Head of caudate nucleus (tissue), 42 donors: ENCODE measurements at places on chromosomes 7 and 10.

- no peak for DNase-seq
Measured at GRCh38 chr10:90769946-90770841, 87.6 kb downstream of the HTR7 start.

DNA sequence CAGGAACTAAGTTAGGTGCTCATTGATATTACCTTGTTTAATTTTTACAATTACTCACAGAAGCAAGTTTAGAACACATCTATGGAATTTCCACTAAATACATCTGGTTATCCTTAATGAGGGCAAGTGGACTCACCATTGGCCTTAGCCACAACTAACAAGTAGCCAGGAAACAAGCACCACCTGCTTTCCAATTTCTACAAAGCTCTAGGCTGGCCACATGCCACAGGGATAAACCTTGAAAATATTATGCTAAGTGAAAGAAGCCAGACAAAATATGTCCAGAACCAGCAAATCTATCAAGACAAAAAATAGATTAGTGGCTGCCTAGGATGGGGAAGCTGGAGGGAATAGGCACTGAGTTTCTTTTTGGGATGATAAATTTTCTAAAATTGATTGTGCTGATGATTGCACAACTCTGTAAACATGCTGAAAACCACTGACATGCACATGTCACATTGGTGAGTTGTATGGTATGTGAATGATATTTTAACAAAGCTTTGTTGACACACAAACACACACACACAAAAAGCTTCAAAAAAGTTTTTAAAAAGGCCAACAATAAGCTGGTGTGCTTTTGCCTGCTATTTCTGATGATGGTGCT lies 179.4 kb downstream of the CPEB3 start:
- no peak for DNase-seq

DNA sequence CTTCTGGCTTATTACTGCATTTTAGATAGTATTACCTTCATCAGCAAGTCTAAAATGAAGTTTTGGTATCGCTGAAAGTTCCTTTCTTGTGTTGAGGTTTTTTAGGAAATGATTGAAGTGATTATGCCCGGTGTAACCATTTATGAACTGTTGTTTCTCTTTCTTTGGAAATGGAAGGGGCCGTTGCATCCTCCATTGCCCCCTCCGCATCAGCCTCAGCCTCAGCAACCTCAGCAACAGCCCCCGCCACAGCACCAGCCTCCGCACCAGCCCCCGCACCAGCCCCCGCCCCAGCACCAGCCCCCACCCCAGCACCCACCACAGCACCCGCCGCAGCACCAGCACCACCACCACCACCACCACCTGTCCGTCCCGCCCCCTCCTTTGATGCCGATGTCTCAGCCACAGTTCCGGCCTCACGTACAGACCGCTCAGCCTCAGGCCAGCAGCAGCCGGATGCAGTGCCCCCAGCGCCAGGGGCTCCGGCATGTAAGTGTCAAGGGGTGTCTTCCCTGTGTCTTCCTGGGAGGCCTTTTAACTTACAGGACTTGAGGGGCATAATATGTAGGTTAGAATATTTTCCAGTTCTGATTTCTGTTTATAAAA lies 72.6 kb downstream of the SHH start:
- no peak for DNase-seq

DNA sequence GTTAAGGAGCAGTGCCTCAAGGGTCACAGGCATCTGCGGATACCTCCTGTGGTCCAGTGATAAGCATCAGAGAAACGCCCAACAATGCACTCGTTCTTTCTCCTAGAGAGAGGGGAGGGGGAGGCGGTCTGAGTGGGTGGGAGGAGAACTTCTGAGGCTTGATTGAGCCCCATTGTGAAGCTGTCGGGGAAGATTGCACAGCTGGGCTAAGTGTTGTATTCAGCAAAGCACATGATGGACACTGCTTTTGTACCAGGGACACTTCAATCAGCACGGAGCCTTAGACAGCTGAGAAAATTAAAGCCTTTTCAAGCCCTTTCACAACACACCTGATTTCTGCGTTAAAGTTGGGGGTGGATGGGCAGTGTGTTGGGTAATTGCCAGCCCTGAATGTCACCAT lies 230.3 kb upstream of the GHITM start:
- DNase-seq, result no peak

- DNase-seq, result peak; percentile 43
Measured at GRCh38 chr10:132186488-132187429, at the start of gene DPYSL4. DPYSL4 (plus strand) TSS chr10:132186948; CDS start chr10:132187064, 116 bp downstream.

- no peak for DNase-seq
Measured at GRCh38 chr10:76301950-76302349, 870.5 kb downstream of the LRMDA start.

GRCh38 chr7:143967398-143967797 lies 12.8 kb downstream of the OR2F1 start:
- no peak for DNase-seq

- DNase-seq, result peak; percentile 40
Measured at GRCh38 chr7:44087911-44088838, 5.8 kb upstream of the POLM start.

DNA sequence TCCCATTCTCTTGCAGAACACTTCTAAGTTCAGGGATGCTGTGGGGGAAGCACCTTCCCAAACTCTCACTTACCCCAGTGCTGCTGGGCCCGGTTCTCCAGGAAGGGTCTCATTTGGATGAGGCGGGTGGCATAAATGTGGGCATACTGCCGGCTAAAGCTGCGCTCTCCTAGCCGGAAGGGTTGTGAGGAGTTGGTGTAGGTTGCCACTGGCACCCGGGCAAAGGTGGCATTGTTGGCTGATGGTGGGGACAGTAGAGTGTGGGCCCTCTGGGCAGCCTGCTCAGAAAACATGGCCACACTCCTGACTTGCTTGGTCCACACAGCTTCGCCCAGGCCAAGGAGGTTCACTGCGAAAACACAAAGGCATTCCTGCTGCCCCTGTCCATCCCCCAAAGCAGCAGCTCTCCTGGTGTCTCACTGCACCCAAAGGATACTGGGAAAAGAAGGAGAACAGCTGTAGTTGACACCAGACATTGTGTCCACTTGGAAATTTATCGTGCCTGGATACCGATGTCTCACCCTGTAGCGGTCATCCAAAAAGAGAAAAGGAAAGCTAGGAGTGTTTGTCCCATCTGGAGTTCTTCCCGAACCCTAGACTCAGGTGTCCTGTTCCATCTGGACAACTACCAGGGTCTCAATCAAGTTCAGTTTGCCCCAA lies 1.5 kb downstream of the POLD2 start:
- DNase-seq, result no peak

GRCh38 chr10:118918116-118918515 lies 111.4 kb upstream of the NANOS1 start:
- no peak for DNase-seq

DNA sequence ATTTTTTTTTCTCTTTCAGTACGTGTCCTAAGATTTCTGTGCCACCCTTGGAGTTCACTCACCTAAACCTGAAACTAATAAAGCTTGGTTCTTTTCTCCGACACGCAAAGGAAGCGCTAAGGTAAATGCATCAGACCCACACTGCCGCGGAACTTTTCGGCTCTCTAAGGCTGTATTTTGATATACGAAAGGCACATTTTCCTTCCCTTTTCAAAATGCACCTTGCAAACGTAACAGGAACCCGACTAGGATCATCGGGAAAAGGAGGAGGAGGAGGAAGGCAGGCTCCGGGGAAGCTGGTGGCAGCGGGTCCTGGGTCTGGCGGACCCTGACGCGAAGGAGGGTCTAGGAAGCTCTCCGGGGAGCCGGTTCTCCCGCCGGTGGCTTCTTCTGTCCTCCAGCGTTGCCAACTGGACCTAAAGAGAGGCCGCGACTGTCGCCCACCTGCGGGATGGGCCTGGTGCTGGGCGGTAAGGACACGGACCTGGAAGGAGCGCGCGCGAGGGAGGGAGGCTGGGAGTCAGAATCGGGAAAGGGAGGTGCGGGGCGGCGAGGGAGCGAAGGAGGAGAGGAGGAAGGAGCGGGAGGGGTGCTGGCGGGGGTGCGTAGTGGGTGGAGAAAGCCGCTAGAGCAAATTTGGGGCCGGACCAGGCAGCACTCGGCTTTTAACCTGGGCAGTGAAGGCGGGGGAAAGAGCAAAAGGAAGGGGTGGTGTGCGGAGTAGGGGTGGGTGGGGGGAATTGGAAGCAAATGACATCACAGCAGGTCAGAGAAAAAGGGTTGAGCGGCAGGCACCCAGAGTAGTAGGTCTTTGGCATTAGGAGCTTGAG lies at the start of gene CFTR:
TSS of gene CFTR (plus strand) at position 801 of the 830 bp plus-strand sequence. CDS start 70 bp downstream, outside the sequence.
- DNase-seq, result peak; percentile 55

DNA sequence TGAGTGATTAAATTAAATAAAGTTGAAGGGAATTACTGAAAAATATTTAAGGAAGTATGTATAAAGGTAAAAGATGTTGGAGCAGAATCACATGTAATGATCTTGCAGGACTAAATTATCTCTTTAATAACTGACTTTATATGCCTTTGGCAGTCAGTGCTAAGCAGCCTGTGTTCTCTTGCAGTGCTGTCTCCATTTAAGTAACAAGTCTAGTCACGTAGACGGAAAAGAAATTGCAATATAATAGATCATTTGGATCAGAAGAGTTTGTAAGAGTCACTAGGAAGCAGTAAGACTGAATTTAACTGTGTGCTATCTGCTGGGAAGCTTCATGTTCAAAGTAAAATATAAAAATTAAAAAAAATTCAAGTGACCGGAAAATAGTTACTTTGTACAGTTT lies 21.4 kb downstream of the BZW2 start:
- no peak for DNase-seq

DNA sequence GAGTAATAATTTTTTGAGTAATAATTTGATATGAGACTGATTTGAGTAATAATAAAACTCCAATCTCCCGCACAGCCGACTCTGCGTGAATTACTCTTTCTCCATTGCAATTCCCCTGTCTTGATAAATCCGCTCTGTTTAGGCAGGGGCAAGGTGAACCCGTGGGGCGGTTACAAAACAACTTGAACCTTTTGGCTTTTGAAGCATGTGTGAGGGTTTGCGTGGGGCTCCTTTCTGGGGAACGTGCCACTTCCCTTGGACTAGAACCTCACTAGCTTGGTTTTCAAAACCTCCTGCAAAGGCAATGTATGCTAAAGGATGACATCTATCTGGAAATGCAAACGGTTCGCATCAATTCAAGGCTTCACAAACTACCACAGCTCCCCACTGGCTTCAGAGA lies 1.5 kb downstream of the CRPPA start:
- peak; percentile 8 for DNase-seq

- DNase-seq, result no peak
Measured at GRCh38 chr10:98404571-98405359, 10.2 kb downstream of the PYROXD2 start.

GRCh38 chr10:77006836-77007511 lies 630.6 kb downstream of the KCNMA1 start:
- DNase-seq, result no peak

DNA sequence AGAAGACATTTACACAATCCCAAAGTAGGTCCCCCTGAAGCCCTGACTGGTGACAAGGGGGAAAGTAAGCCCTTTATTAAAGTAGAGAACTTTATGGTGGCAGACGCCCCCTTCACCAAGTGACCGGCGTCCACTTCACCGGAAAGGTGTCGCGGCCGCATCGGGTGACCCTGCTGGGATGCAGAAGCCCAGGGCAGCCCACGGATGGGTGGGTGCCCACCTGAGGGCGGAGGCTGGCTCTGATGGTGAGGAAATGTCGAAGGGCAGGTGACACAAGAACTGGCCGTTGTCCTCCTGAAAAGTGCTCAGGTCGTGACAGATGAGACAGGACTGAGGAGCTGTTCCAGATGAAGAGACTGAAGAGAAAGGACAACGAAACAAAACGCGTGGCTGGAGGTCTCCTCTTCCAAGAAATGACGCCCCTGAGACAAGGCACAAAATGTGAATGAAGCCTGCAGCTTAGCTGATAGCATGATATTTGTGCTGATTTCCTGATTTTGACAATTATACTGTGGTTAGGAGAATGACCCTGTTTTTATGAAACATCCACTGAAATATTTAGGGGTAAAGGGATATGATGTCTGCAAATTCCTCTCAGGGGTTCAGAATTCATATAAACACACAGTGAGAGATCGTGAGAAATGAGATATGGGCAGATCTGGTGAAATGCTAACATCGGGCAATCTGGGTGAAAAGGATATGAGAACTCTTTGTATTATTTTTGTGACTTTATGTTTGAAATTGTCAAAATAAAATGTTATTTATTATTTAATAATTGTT lies 123.9 kb downstream of the PRKAG2 start:
- DNase-seq, result no peak

DNA sequence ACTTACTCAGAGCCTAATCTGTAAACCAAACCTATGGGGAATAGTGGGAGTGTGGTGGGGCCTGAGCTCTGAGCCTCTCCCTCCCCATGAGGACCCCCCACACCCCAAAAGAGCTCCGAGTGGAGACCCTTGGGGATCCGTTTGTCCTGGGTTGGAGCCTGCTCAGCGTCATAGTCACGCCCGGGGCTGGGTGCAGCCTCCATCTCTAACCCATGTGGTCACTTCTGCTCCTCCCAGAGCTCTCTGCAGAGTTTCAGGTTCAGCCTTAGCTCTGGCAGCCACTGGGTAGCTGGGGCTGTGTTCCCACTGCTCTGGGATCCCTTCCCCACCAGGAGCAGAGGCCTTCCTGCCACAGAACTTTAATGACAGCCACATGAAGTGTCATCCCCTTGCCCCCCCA lies 25.9 kb downstream of the PFKFB3 start:
- DNase-seq, result no peak

DNA sequence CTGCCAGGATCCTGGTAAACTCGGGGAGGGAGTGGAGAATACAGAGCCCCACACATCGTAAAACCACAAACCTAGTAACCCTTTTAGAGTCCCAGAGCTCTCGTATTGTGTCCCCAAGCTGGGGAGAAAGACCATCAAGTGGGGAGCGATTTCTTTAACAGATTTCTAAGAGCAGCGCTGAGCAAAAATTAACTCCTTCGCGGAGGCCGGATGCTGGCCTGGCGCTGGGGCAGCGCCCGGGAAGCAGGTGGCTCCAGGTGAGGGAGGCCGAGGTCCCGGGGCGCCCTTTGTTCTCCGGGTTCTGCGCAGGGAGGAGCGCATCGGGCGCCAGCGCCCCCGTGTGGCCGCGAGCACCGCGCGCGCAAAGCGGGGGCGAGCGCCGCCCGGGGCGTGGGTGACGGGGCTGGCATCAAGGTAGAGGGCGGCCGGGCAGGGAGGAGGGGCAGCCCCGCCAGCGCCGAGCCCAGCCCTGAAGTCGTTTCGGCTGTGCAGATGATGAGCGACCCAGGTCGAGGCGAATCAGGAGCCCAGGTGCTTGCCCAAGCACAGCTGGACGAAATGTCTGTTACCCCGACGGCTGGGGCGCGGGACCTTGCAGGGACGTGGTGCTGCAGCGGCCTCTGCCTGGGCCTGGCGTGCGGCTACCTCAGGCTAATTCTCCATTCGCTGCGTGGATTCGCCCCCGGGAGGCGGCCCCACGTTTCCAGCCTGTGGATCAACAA lies 10.4 kb upstream of the FGFR2 start:
- peak; percentile 69 for DNase-seq

- no peak for DNase-seq
Measured at GRCh38 chr10:75394221-75394620, 7.3 kb downstream of the ZNF503 start.

DNA sequence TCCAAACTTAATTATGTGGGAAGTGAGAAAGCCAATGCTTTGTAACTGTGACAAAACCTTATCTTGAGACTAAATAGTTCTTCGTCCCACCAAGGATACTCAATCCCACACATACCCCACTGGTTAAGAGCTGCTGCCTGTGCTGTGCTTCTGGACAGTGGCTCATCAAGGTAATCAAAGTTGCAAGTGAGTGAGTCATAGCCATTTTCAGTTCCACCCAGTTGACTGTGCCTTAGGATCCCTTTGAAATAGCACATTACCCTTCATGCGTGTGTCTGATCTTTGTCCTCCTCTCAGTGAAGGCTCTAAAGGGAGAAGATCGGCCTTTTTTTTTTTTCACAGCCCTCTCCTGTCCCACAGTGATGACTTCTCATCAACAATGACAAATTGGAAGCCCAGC lies 706.0 kb upstream of the AUTS2 start:
- no peak for DNase-seq

- DNase-seq, result no peak
Measured at GRCh38 chr7:132211971-132212370, 364.3 kb downstream of the PLXNA4 start.
